ENCODE measurements at places on chromosomes 7 and 10.

- DNase-seq, result no peak
Observed at GRCh38 chr10:31593124-31593523, 274.1 kb downstream of the ZEB1 start.

GRCh38 chr7:42832667-42833066, 79.2 kb downstream of the C7orf25 start:
- no peak for DNase-seq

DNA sequence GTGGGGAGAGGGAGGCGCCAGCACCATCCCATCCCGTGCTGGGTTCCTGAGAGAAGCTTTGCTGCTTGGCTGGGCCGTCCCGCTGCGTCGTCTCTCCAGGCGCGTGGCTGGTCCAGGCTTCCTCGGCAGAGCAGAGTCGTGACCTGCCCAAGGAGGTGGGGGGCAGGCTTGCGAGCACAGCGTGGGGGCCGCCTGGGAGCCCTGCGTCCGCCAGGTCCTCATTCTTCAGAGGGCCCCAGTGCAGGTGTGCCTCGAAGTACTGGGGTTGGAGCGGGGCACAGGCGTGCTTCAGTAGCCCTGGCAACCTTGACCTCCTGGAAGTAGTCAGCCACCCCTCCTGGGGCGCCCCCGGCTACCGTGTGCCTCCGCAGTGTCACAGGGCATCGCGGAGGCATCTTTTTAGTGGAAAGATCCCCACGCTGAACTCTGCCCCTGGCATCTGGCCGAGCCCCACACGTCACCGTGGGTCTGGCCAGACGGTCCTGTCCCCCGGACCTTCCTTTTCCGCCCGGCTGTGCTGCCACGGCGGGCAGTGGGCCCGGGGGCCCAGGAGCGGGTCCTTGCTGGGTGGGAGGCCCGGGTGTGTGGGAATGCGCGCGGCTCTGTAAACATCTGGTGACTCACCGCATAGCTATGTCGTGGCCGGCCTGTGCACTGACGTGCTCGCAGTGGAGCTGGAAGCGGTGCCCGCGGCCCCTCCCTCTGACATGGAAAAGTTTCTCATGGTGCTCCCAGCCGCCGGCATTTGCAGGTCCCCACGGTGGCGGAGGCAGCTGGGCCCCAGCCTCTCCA, 6.4 kb downstream of the MAFK start:
- peak; percentile 100 for DNase-seq

DNA sequence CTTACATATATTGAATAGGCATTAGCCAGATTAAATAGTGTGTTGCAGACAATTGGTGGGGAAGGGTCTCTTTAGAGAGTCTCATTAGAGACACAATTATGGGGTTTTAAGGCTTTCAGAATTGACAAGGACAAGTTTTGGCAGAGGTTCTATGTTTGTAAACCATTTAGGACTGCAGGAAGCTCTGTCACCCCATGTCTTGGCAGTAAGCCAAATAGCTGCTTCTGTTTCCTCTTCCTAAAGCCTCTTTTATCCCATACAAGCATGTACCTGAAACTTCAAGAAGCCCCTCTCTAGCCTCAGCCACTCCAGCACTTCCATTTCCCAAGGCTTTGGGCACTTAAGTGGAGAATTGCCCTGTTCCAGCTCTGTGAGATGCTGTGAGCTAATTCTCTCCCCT, 21.8 kb upstream of the LRRC4 start:
- DNase-seq, result peak; percentile 34

DNA sequence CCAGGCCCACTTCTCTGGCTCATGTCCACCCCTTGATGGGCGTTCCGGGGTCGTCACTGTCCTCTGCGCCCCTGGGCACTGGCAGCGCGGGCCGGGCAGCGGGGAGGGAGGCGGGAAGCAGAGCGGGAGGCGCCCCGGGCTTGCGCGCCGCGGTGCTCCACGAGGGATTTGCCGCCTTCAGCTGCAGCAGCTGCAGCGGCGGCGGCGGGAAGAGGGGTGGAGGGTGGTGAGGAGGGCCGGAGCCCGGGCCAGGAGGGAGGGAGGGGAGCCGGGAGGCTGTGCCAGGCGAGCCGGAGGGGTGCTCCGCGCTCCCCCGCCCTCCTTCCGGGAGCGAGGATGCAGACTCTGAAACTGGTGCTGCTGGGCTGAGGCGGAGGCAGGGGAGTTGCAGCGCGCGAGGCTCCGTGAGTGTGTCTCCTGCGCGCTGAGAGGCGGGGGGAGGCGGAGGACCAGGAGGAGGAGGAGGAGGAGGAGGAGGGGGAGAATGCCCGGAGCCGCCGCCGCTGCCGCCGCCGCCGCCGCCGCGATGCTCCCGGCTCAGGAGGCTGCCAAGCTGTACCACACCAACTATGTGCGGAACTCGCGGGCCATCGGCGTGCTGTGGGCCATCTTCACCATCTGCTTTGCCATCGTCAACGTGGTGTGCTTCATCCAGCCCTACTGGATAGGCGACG, at the start of gene LHFPL3:
TSS of gene LHFPL3 (plus strand) at position 308 of the 674 bp plus-strand sequence.
- no peak for DNase-seq

GRCh38 chr10:70913893-70914240, 25.5 kb upstream of the PCBD1 start:
- no peak for DNase-seq

- peak; percentile 22 for DNase-seq
Observed at GRCh38 chr10:31467791-31468535, 148.9 kb downstream of the ZEB1 start.

DNA sequence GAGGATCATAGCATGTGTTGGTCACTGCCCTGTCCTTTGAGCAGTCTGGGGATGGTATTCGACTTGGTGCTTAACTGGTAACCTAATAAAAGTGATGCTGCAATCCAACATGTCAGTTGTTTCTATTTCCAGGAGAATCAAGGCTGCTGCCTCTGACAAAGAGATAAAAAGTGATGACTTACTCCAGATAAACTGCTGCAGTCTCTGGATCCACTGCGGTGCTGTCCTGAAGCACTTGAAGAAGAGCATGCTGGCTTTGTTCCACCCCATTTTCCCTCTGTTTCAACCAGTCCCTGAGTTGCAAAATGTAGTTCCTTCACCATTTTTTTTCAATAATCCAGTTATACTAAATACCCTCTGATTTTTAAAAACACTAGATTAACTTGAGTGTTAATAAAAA, 403.5 kb upstream of the ANKRD30A start:
- DNase-seq, result no peak

DNA sequence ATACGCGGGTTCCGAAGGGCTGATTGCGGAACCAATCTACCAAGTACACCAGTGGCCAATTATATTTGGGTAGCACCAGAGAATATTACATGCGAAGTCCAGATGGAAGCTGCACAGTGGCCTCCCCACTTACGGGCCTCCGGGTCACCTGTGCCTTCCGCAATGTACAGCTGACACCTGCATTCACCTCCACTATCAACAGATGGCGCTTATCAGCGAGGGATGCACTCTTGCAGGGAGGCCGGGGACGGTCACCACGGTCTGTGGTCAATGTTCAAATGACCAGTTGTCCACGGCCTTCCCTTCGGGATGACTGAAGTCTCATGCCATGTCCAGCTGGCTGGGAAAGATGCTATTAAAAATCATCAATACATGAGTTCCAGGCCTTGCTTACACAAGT, 47.6 kb downstream of the SLIT1 start:
- no peak for DNase-seq

Measured in H4 (cell line).